ENCODE measurements at places on chromosomes 4 and X.
A peak's percentile ranks its signal among the peaks of the same experiment; 100 is the strongest.

- no peak for DNase-seq
These were observed 323.2 kb upstream of the GIMD1 start for GRCh38 chr4:106691749-106692148.

DNA sequence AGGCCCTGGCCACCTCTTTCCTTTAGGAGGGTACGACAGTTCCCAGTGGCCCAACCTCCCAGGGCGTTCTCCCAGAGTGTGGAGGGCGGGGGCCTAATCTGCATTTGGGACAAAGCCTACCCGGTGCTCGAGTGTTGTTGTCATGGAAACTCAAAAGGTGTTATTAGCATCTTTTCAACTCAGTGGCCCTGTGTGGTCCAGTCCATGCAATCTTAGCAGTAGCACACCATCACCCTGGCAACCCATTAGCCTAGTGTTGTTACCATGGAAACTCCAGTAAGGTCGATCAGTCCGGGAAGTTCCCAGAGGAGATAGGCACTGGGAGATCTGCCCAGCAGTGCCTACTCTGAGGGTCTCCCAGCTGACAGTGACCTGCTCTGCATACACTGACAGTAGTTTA, 20.2 kb downstream of the APLN start:
- no peak for DNase-seq

DNA sequence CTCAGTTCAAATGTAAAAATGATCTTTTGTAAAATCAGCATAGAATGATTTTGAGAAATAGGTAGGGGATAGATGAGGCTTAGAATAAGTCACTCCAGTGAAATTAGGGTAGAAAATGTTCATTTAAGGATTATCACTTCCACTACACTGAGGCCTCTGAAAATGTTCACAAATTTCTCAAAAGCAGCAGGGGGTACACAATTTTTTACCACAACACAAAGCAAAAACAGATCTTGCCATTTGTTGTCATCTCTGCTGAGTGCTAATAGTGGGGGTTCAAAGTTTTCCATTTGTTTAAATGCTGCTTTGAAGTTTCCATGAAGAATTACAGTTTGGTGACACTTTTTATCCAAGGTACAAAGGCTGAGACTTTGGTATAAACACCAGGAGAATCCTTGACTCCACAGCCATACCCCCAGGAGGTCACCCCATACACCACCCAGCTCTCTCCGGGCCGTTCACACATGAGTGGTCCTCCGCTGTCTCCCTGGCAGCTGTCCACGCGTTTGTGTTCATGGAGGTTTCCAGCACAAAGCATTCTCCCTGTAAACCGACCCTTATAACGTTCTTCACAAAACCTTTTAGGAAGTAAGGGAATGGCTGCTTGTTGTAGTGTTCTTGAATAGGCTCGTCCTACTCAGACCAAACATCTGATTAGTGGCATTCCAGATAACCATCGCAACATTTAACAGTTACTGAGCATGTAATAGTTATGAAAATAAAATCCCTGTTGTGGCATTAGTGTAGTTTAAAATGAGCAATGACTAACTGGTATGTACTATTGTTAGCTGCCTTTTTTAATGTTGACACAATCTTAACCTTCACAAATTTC, 71.0 kb downstream of the PRSS12 start:
- peak; percentile 25 for DNase-seq

GRCh38 chr4:136643416-136643815, 888.9 kb downstream of the PCDH18 start:
- DNase-seq: no peak

- DNase-seq: no peak
These were observed 53.3 kb downstream of the RTL5 start for GRCh38 chrX:72078411-72078810.

DNA sequence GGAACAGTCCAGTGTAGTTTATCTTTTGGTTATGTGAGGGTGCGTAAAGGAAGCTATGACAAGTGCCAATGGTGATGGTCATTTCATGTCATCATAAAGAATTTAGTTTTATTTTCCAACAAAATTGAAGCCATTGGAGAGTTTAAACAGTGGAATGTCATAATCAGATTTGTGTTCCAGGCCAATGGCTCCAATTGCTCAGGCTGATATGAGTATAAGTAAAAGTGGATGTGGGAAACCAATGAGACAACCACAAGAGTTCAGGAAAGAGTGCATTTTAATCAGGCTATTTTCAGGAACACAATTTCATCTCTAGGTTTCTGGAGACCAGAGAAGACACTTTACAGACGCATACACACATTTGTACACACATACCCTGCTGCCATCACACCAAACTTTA, 20.7 kb downstream of the SPANXC start:
- DNase-seq: no peak

DNA sequence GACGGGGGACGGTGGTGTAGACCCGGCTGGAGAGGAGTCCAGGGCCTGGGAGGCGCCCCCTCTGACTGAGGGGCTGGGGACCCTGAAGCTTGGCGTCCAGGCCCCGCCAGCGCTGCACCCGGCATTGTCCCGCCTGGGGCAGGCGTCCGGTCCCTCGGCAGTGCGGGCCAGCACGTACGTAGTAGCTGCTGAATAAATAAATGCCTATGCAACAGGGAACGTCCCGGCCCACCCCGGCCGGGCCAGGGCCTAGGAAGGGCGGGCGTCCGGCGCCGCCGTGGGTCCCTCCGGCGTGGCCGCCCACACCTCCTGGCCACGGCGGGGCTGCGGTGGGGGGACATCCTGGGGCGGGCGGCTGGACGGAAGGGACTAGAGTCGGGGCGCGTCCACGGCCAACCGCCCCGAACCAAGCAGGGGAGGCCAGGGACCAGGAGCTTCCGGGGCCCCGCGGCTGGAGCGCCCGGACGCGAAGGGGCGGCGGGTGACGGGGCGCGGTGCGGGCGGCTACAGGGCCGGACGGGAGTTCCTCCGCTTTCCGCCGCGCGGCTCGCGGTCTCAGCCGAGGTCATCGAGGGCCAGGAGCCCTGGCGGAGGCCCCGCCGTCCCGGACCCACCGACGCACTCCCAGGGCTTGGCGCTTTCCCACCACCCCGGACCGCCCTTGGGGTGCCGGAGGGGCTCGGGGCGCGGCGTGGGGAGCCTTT, 886 bp upstream of the WWC2 start:
- DNase-seq: peak; percentile 1

DNA sequence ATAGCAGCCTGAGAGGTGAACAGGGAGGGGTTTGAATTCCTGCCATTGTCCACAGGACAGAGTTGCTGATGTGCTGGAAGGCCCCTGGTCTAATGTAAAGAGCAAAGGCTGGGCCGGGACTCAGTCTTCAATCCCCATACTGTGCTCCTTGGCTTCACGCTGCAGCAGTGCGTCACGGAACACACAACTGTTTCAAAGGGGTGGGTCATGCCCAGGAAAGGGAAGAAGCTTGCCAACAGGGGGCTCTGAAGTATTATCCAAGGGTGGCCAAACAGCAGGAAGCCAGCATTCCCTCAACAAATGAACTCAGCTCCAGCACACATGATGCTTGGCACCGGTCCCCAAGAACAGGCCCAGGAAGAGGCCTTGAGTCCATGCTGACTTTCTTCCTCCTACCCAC, 122.5 kb downstream of the NFKB1 start:
- DNase-seq: no peak

DNA sequence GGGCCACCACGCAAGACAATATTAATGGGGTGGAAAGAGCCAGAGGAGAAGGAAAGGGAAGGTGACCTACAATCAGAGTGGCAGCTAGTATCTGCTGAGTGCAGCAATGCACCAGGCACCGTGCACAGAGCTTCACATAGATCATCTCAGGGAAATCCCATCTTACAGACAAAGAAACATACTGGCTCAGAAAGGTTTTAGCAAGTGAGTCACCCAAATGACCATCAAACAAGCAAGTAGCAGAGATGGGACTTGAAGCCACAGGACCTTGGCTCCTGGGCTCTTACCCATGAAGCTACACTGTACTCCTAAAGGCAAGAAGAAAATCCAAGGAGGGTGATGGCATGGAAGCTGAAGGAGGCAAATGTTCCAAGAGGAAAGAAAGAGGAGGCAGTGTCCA, 6.8 kb downstream of the ANXA5 start:
- no peak for DNase-seq

- DNase-seq: peak; percentile 0
These were observed 378.0 kb upstream of the DMD start for GRCh38 chrX:33589316-33589715.

GRCh38 chr4:123856689-123857545, 460.3 kb downstream of the SPRY1 start:
- DNase-seq: no peak

DNA sequence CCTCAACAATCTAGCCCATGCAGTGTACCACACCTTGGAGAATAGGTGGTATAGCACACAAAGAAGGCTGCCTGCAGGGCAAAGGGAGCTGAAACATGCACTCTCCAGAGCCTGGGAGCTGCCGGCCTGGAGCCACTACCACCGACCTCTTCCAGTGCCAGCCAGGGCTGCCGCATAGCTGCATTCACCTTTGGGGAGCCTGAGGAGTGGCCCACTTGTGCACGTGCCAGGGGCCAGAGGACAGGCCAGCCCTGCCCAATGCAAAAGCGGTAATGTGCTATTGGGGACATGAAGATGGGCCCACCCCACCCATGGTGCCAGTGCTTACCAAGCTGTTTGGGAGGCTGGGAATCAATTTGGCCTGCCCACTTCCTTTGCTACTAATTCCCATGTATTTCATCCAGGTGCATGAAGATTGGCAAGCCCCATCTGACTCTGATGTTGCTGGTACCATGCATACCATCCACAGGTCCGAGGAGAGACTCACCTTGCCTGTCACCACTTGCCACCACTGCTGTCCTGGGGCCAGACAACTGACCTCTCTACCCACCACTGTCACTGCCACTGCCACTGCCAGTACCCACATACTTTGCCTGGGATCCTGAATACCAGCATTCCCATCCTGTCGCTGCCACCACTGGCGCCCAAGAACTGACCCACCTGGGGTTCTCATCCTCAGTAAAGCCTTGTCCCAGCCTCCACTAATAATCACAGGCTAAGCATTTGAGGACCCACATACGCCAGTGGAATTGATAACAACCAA, 506.9 kb downstream of the MAGEB5 start:
- no peak for DNase-seq

DNA sequence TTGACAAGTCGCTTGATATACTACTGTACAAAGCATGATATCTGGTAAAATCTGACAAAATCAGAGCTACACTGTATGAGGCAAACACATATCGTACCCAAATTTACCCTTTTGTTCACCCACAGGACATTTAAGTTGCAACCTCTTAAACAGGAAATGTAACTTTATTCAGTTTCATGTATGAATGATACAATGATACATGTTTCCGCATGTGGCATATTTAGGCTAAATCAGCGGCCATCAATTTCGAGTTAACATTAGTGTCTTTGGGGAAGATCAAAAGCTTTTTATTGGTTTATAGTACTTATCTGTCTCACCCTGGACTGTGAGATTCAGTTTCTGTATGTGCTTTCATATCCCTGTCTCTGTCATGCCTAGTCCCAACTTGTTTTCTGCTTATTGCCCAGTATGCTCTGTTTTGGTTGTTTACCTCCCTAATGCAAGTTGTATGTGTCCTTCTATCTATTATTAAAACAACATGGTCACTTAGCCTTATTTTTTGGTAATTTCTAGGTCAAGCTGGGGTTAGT, 97.3 kb upstream of the HPRT1 start:
- DNase-seq: no peak

GRCh38 chr4:68466185-68466584, 18.9 kb downstream of the TMPRSS11E start:
- DNase-seq: no peak

DNA sequence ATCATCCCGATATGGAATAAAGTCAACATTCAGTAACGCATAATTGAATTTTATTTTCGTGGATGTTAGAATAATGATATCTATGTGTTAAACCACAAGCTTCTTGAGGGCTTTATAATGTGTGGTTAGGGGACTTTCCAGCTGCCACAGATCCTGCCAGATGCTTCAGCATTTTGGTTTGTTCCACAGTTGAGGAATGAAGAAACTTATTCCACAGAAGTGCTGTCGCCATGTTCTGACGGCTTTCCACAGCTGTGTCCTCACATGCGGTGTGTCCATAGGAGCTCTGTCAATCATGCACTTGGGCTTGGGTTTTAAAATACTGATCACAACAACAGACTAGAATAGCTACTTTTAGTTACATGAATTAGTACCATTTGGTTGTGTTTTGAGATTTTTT, 411.9 kb downstream of the TRIML1 start:
- no peak for DNase-seq

GRCh38 chr4:73669410-73670183, 49.4 kb upstream of the RASSF6 start:
- DNase-seq: no peak

- DNase-seq: no peak
These were observed 13.1 kb upstream of the NDST4 start for GRCh38 chr4:115126491-115126890.

GRCh38 chr4:128354205-128354821, 66.7 kb upstream of the PGRMC2 start:
- no peak for DNase-seq

DNA sequence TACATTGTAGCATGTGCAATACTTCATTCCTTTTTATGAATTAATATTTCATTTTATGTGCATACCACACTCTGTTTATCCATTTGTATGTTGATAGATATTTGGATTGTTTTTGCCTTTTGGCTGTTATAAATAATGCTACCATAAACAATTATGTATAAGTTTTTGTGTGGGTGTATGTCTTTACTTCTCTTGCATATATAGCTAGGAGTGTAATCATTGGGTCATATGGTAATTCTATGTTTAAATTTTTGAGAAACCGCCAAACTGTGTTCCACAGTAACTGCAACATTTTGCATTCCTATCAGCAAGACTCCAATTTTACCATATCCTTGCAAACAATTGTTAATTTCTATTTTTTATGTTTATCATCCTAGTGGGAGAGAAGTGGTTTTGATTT, 3.1 kb upstream of the TCEAL5 start:
- no peak for DNase-seq

DNA sequence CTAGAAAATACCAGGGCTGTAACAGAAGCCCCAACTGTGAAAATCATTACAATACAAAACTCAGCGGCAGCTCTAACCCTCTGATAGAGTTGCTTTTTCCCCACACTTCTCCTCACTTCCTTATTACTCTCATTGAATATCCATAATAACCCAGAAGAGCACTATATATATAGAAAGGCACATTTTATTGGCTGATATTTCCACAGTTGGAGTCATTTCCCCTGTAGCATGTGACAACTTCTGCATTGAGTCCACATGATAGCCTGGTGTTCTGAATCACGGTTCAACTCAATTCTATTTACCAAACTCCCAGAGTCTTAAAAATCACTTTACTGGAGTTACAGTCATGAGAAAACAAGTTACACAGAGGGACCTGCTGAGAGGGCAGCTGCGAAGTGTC, 46.6 kb upstream of the NWD2 start:
- DNase-seq: no peak

DNA sequence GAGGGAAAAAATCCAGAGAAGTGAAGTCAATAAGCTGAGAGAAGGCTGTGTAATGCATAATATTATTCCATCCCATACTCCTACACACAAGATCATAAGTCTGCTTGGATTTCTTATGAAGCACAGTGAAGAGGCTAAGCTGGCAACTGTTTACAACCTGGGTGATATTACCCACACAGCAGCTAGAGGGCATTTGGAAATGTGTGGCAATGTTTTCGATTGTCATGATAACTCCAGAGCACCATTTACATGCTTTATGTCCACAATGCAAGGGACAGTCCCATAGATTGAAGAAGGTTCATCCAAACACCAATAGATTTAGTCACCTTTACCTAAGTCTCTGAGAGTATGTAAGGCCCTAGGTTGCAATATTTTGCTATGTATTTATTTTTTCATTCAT, 412.2 kb downstream of the PPP3CA start:
- DNase-seq: no peak
